ENCODE measurements at places on chromosomes 3 and 15. TPM values are rescaled to one million over a fixed set of nuclear protein-coding genes. Genes with fewer than 3 reads are reported as not detected.

DNA sequence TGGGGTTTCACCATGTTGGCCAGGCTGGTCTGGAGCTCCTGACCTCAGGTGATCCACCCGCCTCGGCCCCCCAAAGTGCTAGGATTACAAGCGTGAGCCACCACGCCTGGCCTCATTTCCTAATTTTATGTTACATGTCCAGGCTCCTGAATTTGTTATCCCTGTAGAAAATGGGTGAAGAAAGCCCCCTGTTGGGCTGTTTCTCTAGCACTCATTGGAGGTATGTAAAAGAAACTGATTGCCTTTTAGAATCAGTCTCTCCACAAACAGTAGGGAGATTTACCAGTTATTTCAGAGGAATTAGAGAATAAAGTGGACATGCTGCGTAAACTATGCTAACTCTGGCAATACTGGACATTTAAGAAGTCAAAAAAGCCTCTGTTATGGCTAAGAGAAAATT is 364.1 kb upstream of the TBL1XR1 start:
- DNase-seq, result no peak

Gene CPOX
- polyA plus RNA-seq, result 27.6 TPM

DNA sequence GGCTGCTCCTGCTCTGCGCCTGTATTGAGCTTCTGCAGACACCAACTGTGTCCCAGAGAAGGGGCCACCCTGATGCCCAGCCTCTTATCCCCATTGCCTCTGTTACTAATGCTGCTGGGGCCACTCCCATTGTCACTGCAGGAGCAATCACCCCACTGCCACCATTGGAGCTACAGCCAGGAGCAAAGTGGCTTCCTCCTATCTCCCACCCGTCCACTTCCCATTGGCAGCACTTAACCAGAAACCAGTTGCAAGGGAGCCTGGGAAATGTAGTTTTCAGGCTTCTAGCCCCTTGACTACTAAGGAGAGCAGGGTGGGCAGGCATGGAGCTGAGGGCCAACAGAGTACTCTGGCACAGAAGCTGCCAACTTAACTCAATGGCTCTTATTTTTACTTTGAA is 55.9 kb upstream of the KLF13 start:
- no peak for DNase-seq

Gene PP2D1
- 0.68 TPM for polyA plus RNA-seq
